Endodermal cell (in vitro differentiated cells): ENCODE measurements at places on chromosomes 11 and 22.

GRCh38 chr11:122045181-122045586 lies 70.8 kb downstream of the BLID start:
- DNase-seq = no peak

GRCh38 chr22:43272869-43273318 lies 70.3 kb downstream of the SCUBE1 start:
- DNase-seq = peak; percentile 71

DNA sequence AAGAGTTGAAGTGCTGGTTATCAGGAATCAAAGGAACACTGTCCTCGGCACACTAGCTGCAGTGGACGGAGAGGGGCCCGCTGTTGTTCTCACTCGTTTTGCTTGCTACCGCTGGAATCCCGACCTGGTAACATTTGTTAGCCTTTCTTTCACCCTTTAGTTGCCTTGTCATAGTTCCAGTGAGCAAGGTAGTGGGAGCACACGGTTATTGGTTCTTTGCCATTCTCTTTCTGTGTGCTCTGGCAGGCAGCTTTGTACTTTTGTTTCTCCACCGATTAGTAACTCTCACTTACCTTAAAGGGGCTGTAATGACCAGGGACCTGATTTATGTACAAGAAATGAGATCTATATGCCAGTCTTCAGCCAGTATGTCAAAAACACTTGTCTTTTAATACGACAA lies 1.8 kb downstream of the DEPDC7 start:
- no peak for DNase-seq

GRCh38 chr11:57596266-57596885 lies 1.1 kb upstream of the SERPING1 start:
- no peak for DNase-seq

- DNase-seq = no peak
These were observed 21.7 kb downstream of the FANCF start for GRCh38 chr11:22603933-22604332.

DNA sequence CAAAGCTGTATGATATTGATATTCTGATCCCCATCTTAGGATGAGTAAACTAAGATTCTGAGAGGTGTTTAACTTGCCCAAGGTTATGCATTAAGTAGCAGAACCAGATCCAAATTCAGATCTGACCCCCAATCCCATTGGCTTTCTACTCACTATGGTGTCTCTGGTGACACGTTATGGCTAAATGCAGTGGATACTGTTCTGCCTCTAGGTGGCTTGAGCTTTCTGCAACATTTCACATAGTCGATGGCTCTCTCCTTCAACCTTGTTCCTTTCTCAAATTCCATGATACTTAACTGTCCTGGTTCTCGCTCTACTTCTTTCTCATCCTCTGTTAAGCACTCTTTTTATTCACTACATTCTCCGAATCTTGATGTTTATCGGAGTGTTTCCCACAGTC lies 9.4 kb downstream of the C11orf97 start:
- no peak for DNase-seq

GRCh38 chr11:22723274-22723673 lies 56.9 kb downstream of the GAS2 start:
- DNase-seq = no peak

DNA sequence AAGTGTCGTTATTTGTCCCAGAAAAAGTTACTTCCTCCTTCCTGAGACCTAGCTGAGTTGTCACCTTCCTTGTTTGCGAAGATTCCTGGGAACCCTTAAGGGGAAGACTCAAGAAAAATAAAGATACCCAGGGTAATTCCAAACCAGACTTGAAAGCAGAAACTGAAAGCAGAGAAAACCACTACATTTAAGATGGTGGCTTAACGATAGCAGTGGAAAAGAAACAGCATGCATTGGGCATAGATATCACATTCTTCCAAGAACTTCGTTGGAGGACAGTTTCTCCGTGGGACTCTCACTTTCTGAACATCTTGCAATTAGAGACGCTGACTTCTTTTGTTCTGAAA lies 89.1 kb downstream of the FAM76B start:
- no peak for DNase-seq

DNA sequence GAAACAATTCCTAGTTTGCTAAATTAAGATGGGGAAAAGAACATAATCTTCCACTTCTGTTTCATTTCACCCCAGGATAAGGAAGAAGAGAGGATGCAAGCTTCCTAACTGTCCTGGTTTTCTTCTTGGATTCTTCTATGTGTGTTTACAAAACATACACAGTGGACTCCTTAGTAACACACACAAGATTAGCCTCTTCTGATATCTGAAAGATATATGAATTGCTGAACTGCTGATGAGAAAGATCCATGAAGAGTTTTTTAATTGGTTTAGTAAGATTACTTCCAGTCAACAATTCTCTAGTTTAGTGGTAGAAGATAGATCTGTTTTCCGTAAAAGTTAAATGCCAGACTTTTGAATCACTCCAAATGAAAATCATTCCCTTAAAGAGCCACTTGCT lies 86.8 kb downstream of the WT1 start:
- DNase-seq = no peak

GRCh38 chr11:117044287-117045035 lies 53.8 kb downstream of the SIK3 start:
- DNase-seq = no peak

DNA sequence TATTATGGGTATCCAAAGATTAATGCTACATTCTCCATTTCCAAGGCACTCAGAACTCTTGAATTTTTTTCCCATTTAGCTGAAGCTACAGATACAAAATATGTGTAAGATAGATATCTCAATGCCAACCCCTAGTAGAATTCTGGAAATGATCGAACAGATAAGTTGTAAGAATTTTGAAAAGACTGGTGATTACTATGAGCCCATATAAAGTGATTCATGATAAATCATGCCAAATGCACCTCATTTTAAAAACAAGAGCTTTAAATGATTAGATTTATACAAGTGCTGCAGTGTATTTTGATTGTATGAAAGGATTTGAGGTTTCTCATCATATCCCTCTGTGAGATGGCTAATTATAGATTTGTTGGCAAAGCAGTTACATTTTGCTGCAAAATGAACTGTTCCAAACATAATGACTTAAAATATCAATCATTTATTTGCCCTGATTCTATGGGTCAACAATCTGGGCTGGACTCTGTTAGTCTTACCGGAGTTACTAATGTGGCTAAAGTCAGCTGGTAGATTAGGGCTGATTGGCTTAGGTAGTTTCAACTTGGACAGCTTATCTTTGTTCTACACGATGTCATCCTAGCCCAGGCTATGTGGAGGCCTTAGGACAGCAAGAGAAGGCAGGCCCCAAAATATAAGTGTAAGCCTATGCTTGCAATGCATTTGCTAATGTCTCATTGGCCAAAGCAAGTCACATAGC lies 3.4 kb downstream of the OR10V1 start:
- DNase-seq = no peak

DNA sequence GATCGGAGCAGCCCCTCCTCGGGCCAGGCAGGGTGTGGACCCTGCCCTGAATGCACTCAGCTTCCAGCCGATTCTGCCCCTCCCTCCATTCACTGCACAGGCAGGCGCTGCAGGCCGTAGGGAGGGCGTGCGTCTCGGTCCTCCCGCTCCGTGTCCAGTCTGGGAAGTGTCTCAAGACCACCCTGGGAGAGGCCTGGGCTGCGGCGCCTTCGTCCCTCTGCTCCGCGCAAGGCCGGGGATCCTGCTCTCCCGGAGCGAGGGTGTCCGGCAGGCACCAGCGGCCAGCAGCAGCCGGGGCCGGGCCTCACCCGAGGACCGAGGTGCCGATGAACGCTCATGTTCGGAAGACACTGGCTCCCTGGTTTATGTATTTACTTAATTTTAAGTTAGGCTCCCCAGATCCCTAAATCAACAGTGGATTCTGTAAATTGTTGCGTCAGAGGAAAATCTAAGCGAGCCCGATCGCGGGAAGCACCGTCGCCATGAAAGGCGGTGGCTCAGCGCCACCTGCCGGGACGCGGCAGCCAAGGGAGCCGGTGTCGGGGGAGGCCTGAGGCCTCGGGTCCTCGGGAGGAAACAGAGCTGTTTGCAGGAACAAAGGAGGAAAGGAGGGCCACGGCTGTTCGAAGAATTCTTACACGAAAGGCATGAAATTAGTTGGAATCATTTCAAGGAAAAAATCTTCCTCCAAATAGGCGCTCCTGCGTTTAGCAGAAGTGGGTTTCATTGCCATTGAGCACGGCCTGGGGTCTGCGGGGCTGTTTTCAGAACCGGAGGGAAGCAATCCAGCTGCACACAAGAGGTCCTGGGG lies 195.3 kb downstream of the BRD1 start:
- DNase-seq = peak; percentile 92

GRCh38 chr11:128417607-128418324 lies 169.6 kb downstream of the ETS1 start:
- no peak for DNase-seq

DNA sequence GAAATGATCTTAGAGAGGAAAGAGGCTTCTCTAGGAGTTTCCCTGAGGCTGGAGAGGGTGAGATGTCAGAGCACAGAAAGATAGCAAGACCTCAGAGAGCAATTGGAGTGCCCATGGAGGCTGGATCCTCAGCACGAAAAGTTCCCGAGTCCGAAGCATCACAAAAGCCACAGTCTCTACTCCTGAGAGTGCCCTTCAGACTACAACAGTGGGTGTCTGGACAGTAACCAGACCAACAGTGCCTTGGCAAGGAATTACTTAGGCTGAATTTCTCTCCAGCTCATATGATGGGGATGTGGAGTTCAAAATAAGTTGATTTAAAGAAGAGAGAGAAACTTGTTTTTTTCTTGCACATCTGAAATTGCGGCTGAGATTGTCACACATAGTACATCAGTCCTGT lies 31.9 kb upstream of the PSMA1 start:
- DNase-seq = no peak

- DNase-seq = no peak
These were observed at the start of gene SAA2 for GRCh38 chr11:18248561-18248960. Gene SAA2 (minus strand): TSS chr11:18248668. CDS start chr11:18248011, 657 bp downstream.

DNA sequence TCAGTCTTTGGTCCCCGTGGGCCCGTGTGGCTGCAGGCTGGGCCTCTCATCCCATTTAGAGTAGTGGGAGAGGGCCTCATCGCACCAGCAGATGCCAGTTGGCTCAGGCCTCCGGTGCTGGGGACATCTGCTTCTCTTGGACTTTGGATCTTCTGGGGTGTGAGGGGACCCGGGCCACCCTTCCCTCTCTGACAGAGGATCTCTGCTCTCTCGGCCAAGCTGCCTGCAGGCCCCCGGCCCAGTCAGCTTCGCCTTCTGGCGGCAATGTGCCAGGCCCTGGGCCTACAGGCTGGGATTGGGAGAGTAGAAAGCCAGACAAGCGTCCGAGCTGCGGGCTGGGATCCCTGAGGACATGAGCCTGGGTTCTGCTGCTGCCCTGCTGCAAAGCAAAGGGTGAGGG lies 15.0 kb upstream of the FGF3 start:
- peak; percentile 46 for DNase-seq

GRCh38 chr11:10941871-10942270 lies 84.0 kb upstream of the ZBED5 start:
- DNase-seq = no peak

DNA sequence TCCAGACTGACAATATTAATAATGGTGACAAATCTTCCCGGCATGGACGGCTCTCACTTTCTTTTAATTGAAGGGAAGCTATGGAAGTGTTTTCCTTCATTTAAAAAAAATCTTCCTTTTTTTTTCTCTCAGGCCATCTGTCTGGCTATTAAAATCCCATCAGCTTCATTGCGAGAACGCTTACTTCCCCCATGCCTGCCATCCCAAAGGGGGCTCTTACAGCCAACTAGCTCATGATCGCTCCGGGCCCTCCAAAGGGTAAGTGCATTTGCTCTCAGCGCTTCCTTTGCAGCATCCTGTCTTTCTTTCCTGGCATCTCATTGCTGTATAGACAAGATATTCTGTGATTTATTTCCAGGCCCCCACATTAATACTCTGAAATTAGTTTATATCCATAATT lies 20.7 kb downstream of the CACNG2 start:
- no peak for DNase-seq

- DNase-seq = no peak
These were observed 547 bp downstream of the PARVG start for GRCh38 chr22:44181033-44181911.

DNA sequence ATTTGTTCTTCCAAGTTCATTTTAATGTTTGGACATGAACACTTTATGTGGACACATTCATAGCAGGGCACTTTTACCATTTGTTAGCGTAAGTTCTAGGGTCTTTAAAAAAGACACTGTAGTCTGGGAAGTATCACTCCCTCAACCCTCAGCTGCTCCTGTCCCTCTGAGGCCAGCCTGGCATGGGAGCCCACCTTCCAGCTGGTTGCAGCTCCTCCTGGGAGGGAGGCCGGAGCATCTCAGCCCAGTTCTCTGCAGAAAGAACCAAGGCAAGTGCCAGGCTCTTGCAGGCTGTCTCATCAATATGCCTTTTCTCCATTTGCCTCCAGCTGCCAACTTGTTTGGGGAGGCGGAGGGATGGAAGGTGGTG lies 150.6 kb downstream of the OPCML start:
- DNase-seq = no peak

- DNase-seq = peak; percentile 85
These were observed 11.9 kb downstream of the CRTAM start for GRCh38 chr11:122850076-122850631.

DNA sequence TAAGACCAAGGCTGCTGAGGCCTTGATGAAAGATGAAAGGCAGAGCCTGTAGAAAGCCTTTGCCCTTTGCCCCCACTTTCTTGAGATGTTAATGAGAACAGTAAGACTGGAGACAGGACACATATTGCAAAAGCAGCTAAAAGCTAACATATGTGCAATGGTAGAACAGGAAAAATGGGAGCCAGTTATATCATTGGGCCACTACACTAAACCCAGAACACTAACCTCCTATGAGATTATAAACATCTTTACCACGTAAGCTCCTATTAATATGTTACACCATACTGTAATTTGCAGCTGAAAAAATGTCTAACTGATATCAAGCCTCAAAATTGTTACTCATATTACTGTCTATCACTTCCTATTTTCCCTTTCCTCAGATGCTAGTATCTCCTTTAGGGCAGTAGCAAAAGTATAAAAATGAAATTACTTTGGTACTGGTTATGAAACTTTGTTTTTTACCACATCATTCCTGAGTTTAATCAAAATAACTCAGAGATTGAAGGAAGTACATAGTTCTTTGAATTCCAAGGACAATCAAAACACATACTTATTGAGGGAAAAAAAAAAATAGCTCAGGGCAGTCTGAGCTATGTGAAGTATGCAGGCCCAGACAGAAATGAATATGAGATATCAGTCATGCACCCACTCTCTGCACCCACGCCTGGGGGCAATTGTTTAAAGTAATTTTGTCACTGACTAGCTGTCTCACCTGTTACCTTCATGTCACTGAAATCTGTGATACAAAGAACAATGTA lies 9.1 kb downstream of the HPS5 start:
- no peak for DNase-seq
